ENCODE measurements at places on chromosomes 3 and 15.
A peak's percentile ranks its signal among the peaks of the same experiment; 100 is the strongest.

- DNase-seq: no peak
Observed at GRCh38 chr3:151879037-151879436, 5.6 kb downstream of the SUCNR1 start.

DNA sequence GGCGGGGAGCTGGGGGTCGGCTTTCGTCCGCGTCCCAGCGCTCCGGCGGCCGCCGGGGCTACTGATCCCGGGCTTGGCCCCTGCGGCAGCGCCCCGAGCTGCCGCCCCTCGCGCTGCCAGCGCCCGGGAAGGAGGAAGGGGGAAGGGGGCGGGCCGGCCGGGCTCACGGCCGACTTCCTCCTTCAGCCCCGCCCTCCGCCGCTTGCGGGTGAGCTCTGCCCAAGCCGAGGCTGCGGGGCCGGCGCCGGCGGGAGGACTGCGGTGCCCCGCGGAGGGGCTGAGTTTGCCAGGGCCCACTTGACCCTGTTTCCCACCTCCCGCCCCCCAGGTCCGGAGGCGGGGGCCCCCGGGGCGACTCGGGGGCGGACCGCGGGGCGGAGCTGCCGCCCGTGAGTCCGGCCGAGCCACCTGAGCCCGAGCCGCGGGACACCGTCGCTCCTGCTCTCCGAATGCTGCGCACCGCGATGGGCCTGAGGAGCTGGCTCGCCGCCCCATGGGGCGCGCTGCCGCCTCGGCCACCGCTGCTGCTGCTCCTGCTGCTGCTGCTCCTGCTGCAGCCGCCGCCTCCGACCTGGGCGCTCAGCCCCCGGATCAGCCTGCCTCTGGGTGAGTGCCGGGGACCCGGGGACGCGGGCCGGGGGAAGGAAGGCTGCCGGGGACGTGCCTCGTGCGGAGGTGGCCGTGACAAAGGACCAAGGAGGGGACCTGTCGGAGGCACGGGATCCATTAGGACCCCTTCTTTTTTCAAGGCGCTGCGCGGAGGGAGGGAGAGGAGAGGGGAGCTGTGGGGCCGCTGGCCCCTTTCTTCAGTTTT is at the start of gene SEMA4B:
Gene SEMA4B, plus strand, starts transcription at position 201 of the 814 bp plus-strand sequence. Its CDS starts 249 bp downstream, at position 450.
- peak; percentile 83 for DNase-seq

DNA sequence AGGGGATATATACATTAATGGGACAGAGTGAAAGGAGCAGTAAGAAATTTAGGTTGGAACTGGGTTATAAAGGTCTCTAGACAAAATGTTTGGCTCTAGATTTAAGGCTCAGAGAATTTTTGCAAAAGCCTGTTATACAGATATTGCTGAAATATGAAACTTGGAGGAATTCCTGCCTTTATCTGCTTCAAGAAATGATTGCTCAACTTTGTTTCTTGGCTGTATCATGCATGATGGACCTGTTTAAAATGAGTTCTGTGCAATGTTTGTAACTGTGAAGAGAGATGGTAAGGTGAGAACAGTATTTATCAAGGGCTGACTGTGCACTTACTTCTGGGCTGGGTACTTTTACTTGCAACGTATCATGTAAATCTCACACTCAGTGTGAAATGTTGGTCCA is 3.3 kb downstream of the CRYBG3 start:
- no peak for DNase-seq

- no peak for DNase-seq
Observed at GRCh38 chr3:12353796-12354525, 65.1 kb downstream of the PPARG start.
